ENCODE measurements at places on chromosomes 12 and 14.

- peak; percentile 87 for DNase-seq
These were observed at the start of gene DDN for GRCh38 chr12:48999371-49000131. Gene DDN (minus strand): TSS chr12:48999375. CDS start chr12:48999287, 88 bp downstream.

DNA sequence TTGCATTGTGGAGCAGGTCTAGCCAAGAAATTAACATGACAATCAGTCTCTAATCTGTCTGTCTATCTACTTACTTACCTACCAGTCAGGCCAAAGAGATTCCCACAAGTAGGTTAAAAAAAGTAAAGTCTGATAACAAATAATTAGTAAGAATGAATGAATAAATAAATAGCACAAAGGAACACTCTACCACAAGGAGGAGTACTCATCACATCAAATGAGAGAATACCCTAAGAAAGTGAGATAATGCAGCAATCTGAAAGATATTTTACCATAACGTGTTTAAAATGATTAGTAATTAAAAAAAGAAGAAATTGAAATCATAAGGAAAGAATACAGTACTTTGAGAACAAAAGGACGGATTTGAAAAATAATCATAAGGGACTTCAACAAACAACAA is 187.2 kb downstream of the SYNE2 start:
- DNase-seq = no peak

DNA sequence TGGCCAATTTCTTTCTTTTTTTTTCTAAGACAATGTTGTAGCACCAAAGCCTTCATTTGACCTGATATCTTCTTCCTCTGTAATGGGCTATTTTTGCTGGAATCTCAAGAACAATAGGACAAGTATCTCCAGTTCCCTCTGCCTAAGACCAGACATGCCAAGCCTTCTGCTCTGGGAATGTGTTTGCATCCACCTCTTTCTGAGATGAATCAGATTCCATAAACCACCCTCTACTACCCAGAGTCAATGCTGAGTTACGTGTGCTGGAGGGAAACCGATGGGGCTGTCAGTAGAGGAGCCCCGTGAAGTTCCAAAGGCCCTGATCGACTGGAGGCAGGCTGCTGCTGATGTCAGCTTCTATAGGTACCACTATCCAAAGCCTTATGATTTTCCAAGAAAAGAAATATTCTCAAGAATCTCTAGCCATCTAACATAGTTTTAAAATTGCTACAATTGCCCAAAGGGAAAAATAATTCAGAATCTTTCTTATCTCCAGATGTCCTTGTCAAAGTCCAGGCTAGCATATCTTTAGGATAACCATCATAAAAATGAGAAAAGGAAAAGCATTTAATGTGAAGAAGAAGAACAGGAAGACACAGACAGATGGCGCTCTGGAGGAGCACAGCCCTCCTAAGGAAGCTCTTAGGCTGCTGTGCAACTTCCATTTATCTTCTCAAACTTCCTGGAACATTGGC is 101.9 kb downstream of the SLC8A3 start:
- DNase-seq = peak; percentile 35

DNA sequence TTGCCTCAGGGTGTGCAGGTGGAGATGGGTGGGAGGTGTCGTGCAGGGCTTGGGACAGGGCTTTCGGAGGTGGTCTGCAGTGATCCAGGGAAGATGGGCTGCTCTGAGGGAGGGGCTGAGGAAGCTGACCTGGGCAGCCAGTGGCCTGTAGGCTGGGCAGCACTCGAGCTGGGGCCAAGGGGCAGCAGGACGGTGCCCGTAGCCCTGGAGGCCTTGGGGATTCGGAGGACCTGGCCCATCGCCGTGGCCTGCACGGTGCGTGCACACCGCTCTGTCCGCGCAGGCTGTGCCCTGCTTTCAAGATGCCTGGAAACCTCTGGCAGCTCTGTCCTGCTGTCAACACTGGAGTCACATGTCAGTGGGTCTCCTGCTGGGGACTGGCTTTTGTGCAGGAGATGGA is 9.1 kb downstream of the PACS2 start:
- DNase-seq = no peak

DNA sequence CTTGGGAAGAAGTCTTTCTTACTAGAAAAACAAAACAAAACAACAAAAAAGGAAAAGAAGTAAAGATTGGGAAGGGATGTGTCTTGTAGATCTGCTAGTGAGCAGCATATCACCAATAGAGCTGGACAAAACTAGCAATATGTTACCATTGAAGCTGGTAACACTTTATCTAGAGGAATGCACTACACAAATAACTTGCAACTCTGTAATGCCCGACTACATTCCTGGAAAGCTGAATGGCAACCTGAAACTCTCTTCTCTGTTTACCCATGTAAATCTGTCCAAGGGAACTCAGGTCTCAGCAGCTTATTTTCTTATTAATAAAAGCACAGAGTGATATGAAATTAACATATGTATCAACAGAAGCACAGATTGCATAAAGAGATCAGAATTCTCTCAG is 624.4 kb downstream of the KCNH5 start:
- no peak for DNase-seq

DNA sequence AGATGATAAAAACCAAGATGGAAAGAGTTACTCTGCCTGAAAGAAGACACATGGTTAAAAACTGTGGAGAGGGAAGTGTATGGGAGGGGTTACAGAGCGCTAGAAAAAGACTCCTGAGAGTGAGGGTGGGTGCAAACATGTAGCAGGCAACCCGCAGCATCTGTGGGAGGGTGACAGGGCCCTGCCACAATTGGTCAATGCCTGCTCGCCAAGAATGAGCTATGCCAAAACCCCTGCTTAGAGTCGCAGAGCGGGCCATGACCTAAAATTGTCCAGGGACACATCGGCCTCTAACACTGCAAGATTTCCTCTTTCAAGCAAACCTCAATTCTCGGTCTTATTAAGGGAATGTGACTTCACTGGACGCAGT is 700 bp downstream of the PRKAG1 start:
- no peak for DNase-seq

GRCh38 chr14:73755434-73756014 is 41.3 kb upstream of the PNMA1 start:
- no peak for DNase-seq

- peak; percentile 11 for DNase-seq
These were observed 7.0 kb downstream of the ETNK1 start for GRCh38 chr12:22631863-22632463.

GRCh38 chr14:80427101-80427500 is 215.8 kb upstream of the DIO2 start:
- DNase-seq = no peak

DNA sequence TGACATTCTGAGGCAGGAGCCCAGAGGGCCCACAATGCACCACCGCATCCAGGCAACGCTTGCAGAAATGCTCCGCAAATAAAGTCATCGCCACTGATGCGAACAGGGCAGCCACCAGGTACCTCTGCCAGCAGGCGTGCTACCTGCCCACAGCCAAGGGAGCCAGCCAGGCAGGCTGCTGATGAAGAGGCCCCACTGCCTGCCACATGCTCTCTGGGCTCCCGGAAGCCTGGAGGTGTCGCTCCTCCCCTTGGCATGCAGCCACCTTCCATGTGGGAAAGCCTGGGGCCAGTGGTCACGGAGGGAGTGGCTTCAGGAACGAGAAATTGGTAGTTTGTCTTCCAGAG is 14.7 kb downstream of the GPR132 start:
- no peak for DNase-seq

DNA sequence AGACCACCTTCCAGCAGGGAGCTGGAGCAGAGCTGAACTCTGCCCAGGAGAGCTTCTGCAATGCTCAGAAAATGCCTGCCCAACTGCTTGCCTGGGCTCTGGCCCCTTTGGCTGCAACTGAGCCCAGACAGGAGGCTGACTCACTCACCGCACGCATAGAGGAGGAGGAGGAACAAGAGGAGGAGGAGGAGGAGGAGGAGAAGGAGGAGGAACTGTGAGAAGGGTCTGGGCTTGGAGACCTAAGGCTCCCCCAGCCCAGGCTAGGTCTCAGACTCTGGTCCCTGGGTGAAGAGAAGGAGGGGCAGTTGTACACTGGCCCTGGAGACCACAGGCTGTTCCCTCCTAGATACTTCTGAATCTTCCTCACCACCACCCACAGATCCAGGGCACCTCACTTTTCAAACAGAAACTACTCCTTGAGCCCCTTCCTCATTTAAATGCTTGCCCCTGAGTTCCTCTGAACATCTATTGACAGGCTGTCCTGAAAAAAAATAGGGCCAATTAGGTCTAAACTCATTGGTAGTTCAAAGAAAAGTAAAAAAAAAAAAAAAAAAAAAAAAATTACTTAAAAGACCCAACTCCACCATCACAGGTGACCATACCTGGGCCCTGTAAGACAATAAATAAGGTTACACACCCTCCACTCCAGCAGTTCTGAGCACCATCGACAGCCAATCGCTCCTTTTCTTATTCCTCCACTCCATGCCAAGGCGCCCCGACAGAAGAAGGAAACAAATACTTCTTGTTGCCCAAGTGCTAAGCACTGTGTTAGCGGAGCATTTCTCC is 674 bp downstream of the VDR start:
- DNase-seq = no peak

- no peak for DNase-seq
These were observed 210.4 kb upstream of the NUDT4 start for GRCh38 chr12:93167331-93167730.

Data from GM13977 (cell line).